Right ventricle myocardium inferior (tissue), 1 donor: ENCODE measurements at places on chromosomes 7 and 10. TPM values are rescaled to one million over a fixed set of nuclear protein-coding genes. Genes with fewer than 3 reads are reported as not detected.

Gene TAC1
- total RNA-seq: not detected

Gene CDNF
- 1.9 TPM for total RNA-seq

Gene C10orf143
- total RNA-seq: 1.4 TPM

Gene H2BK1
- not detected for total RNA-seq

Gene SLC39A12
- not detected for total RNA-seq

Gene KCNH2
- total RNA-seq: 97.3 TPM

Gene PODXL
- 59.0 TPM for total RNA-seq

Gene SPDYE17
- not detected for total RNA-seq

Gene HSPA14
- total RNA-seq: 7.6 TPM

Gene PGAM2
- 1,123 TPM for total RNA-seq

Gene SFMBT2
- total RNA-seq: 9.6 TPM

Gene HECW1
- total RNA-seq: not detected

Gene C10orf95
- not detected for total RNA-seq

Gene ZNF804B
- total RNA-seq: not detected

DNA sequence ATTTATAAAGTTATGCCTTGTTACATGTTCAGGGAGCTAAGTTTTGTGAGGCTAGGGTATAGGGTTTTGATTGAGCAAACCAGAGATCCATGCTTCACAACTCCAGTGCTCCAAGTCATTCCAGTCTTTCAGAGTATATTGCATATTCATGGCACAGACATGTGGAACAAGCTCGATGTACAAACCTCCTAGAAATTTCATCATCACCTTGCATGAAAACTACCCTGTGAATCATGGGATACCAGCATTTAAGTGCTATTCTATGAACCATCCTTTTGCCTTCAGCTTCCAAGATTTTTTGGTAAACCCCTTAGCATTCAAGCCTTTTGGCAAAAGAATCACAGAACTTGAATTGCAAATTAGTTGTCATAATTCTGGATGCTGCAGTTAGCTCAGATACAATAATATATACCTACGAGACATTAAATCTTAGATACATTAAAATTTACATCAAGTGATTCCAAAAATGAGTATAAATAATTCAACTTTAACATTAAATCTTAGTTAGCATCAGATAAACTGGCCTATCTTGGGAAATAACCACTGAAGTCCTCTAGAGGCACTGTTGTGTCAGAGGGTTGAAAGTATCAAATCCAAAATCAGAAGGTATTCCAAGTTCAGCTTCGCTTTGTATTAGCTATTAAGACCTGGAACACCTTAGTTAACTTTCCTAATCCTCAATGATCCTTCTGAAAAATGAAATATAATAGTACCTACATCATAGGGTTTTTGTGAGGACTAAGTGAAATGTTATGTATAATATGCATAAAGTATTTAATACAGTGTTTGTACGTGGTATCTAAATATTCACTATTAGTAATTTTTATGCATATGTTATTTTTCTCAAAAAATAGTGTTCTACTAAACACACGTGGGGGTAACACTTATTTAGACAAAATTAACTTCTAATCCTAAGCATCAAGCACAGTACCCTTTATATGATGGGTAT is 55.5 kb upstream of the CABCOCO1 start:
- DNase-seq: no peak

DNA sequence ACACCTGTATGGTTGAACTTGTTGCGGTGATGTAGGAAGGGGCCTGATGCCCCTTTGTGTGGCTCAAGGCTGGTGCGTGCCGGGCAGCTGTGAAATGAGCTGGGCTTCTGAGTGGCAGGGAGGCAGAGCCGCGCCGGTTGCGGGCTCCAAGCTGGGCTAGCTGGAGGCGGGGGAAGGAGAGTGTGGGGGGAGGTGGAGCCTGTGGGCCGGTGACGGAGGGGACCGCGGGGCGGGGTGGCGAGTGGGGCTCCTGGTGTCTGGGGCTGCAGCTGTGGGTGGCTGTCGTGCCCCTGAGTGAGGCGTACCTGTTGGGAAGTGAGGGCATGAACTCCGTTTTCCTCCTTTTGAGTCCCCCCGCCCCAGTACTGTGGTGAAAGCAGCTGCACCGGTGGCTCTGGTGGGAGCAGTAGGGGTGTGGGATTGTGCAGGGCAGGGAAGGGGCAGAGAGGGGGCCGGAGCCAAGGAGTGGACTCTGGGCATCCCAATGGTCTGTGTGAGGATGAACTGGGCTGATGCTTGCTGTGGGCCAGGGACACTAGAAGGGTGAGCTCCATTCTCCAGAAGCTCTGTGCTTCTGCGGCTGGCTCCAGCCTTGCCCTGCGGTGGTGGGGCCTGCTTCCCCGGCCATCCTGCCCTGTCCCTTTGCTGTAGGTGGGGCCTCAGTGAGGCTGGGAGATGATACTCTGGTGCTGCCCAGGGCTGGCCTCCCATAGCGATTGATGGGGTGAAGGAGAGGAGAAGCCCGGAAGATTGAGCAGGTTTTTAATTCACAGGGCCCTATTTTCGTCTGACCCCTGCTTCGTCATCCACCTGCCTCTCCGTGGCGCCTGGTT is 41.7 kb downstream of the INPP5A start:
- no peak for DNase-seq

DNA sequence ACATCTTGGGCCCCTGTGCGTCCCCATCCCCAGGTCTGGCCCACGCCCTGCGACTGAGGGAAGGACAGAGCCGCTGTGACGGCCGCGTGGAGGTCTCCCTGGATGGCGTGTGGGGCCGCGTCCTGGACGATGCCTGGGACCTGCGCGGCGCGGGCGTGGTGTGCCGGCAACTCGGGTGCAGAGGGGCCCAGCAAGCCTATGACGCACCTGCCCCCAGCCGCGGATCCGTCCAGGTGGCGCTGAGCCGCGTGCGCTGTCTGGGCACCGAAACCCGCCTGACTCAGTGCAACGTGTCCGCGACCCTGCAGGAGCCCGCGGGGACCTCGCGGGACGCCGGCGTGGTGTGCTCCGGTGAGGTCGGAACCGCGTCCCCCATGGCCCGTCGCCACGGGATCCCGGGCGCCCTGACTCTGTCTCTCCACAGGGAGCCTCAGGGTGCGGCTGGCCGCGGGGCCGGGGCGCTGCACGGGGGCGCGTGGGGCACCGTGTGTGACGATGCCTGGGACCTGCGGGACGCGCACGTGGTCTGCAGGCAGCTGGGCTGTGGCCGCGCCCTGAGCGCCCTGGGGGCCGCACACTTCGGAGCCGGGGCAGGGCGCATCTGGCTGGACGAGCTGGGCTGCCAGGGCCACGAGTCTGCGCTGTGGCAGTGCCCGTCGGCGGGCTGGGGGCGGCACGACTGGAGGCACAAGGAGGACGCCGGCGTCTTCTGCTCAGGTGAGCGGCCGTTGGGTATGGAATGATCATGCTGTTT is 5.9 kb downstream of the SCART1 start:
- peak; percentile 48 for DNase-seq

DNA sequence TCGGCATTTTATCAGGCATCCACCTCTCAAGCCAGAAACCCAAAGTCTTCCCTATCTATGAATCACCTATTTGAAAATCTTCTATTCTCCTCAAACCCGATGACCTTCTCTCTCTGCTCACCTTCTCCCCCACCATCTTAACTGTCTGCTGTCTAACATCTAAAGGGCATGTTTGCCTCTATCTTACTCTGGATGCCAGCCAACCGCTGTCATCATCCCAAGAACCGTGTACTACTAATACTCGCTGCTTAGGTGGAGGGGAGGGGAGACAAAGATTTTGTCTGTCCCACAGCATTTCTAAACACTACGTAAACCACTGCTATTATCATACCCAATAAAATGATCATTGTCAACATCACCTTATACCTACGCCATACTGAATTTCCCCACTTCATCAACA is 29.5 kb downstream of the PAXIP1 start:
- DNase-seq: no peak

- no peak for DNase-seq
These were observed 107.6 kb downstream of the DNAJC1 start for GRCh38 chr10:21895932-21896331.

DNA sequence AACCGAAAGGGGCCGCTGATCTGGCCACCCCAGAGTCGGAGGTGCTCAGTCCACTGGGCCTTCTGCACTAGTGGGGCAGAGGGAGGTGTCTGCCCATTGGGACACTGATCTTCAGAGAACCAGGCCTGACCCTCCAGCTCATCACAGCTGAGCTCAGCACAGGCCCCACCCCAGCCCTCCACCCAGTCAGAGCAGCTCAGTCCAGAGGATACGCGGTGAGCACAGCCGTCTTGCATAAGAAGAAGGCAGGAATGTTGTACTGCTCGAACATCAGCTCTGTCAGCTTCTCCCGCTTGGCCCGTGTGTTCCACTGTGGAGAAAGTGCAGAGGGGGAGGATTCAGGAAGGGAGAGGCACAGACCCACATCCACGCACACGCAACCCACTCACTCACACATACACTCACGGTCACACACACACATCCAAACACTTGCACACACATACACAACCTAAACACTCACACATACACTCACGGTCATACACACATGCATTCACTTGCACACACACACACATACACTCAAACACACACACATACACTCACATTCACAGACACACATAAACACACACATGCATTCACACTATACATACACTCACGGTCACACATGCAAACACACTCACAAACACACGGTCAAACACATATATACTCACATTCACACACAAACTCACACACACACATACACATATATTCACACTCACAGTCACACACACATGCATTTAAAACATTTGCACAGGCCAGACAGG is 6.3 kb downstream of the ACTL6B start:
- DNase-seq: no peak

GRCh38 chr10:122054048-122055025 is 65.4 kb downstream of the TACC2 start:
- no peak for DNase-seq

GRCh38 chr7:139680676-139681462 is 96.9 kb downstream of the HIPK2 start:
- DNase-seq: peak; percentile 86

DNA sequence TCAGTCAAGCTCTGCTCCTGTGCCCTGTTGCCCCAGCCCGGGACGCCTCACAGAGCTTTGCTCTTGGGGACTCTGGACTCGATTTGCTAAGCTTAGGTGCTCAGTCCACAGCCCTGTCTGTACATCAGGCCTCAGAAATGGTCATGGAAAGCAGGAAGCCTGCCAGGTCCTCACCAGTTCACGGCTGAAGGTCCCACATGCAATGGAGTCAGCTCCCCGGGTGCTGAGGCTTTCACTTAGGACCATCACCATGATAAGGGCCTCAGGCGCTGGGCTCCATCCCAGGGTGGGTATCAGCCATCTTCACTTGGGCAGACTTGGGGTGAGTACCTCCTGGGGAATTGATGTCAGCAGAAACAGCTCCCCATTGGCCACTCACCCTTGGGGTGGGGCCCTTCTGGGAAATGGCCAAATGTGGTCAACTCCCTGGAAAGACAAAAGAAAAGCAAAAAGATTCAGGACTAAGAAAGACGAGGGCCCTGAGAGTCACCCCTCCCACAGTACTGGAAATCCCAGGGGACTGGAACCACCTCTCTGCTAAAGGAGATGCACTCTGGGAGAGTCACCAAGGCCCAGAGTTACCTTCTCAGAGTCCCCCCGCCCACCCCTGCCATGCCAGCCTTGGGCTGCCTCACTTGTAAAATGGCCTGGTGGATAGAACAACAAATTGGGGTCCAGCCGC is 37.6 kb downstream of the FAM53B start:
- peak; percentile 65 for DNase-seq

- no peak for DNase-seq
These were observed 14.7 kb upstream of the LRRN3 start for GRCh38 chr7:111076205-111076604.

GRCh38 chr10:95445837-95446486 is 115.2 kb downstream of the SORBS1 start:
- DNase-seq: no peak

GRCh38 chr7:74083928-74084721 is 521 bp downstream of the LIMK1 start:
- no peak for DNase-seq

- no peak for DNase-seq
These were observed 296.5 kb upstream of the STEAP1 start for GRCh38 chr7:89857767-89858166.

DNA sequence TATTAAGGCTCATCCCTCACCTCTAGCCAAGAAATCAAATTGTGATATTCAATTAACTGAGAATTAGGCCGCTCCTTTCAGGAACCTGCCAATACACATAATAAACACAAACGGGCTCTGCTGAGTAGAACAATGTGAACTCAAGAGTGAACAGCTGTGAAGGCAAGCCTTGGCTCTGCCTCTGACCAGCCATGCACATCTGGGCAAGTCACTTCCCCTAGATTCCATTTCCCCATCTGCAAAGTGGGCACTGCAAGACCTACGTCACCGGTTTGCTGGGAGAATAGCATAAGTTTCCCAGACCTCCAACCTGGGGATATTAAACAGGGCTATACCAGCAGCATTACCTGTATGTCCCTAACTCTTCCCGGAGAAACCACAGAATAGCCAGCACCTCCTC is 355.2 kb downstream of the TNS3 start:
- no peak for DNase-seq

- DNase-seq: no peak
These were observed 496.9 kb upstream of the CELF2 start for GRCh38 chr10:10520491-10521385.

- DNase-seq: no peak
These were observed 1013.4 kb downstream of the REEP3 start for GRCh38 chr10:64534616-64535015.

GRCh38 chr7:91286432-91286831 is 22.2 kb downstream of the FZD1 start:
- DNase-seq: no peak

- DNase-seq: no peak
These were observed 173.9 kb upstream of the SP4 start for GRCh38 chr7:21253740-21254687.

DNA sequence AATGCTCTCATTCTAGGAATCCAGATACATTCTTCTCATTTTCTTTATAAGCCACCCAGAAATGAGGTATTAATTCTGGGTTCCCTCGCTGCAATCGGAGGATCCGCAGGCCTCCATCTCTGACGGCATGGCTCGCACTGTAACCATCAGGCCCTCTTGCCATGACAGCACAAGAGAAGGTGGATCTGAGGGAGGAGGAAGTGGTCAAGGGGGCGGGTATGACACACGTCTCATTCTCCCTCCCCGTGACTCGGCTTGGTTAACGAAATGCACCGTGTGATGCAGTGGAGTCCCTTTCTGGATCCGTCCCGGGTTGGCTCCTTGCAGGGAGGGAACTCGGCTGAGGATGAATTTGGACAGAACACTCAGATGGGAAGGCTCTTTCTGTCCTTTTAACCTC is 280.2 kb downstream of the TCERG1L start:
- peak; percentile 9 for DNase-seq

GRCh38 chr10:107013258-107014006 is 151.1 kb downstream of the SORCS1 start:
- no peak for DNase-seq

DNA sequence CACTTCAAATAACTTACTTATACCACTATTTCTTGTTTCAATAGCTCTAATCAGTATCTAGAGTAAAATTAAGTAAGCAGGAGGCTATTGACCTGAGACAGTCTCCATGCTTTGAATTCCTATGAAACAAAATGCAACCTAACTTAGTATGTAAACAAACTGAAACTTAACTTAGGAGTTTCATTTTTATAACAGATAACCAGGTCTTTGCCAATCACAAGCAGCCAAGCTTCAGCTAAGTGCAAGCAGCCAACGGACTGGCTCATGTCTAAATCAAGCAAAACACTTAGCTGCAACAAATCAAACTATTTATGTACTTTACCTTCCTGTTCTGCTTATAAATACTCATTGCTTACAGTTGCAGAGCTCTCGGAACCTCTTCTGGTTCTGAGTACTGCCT is 4.4 kb upstream of the GSTK1 start:
- no peak for DNase-seq

- no peak for DNase-seq
These were observed 25.9 kb downstream of the LMOD2 start for GRCh38 chr7:123681561-123681960.

- DNase-seq: no peak
These were observed 263.4 kb downstream of the BICC1 start for GRCh38 chr10:58775960-58776567.
